ENCODE measurements at places on chromosomes 5 and 9.

DNA sequence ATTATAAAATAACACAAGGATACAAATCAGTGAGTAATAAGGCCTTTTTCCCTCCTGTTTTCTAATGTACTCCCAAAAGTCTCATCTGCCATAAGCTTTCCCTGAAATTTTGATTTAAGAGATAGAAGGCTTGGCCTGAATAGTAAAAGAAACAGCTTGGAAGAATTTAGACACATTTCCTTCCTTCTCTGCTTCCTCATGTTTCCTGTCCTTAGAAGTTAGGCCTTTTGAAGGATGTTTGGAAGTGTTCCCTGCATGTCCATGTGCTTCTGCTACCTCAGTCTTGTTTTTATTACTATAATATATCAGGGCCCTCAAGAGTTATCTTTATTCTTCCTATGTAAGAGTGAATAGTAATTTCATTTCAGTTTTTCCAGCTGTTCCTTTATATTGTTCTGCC lies 242.7 kb downstream of the DEPDC1B start:
- H3K27me3 ChIP-seq, result no peaks in the 10 kb centered on the region
- no peak overlapping the region for H3K4me3 ChIP-seq
- no peak overlapping the region for H3K27ac ChIP-seq
- H3K4me1 ChIP-seq, result peaks cover 4% of the 10 kb centered on the region
- H3K36me3 ChIP-seq, result no peaks in the 10 kb centered on the region

GRCh38 chr5:123937230-123937629 lies 425.3 kb downstream of the CSNK1G3 start:
- peaks cover 73% of the 10 kb centered on the region for H3K36me3 ChIP-seq
- no peak overlapping the region for H3K4me3 ChIP-seq
- no peak overlapping the region for H3K27ac ChIP-seq
- no peaks in the 10 kb centered on the region for H3K27me3 ChIP-seq
- H3K4me1 ChIP-seq, result no peaks in the 10 kb centered on the region

GRCh38 chr5:6737043-6737941 lies 24.1 kb downstream of the TENT4A start:
- peak overlapping the region; percentile 26 for H3K27ac ChIP-seq
- no peaks in the 10 kb centered on the region for H3K27me3 ChIP-seq
- DNase-seq, result no peak
- H3K4me3 ChIP-seq, result no peak overlapping the region
- H3K36me3 ChIP-seq, result peaks cover 28% of the 10 kb centered on the region

DNA sequence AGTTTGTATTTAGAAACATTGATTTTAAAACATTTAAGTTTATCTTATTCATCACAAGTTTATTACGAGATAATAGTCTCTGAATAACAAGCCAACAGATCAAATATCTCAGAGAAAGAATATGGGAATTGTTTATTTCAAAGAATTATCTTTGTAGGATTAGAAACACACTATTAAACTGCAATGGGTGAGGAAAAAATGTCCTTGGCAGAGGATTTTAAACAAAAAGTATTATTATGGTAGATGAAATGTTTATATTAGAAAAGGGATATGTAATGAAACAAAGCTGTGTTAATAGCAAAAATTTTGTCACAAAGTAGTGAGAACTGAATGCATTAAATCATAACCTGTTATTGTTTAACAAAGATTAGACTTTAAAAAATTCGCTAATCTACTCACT lies 1382.9 kb upstream of the DMAC1 start:
- H3K27ac ChIP-seq, result no peak overlapping the region
- DNase-seq, result no peak
- peaks cover 5% of the 10 kb centered on the region for H3K4me1 ChIP-seq
- no peaks in the 10 kb centered on the region for H3K36me3 ChIP-seq

- no peak overlapping the region for H3K4me3 ChIP-seq
- DNase-seq, result no peak
- peaks cover 23% of the 10 kb centered on the region for H3K36me3 ChIP-seq
- H3K27me3 ChIP-seq, result no peaks in the 10 kb centered on the region
- no peak overlapping the region for H3K27ac ChIP-seq
Observed at GRCh38 chr5:32223972-32224609, 50.0 kb upstream of the GOLPH3 start.

Data from nephron progenitor cell (in vitro differentiated cells).